ENCODE measurements at places on chromosomes 12 and 14.

DNA sequence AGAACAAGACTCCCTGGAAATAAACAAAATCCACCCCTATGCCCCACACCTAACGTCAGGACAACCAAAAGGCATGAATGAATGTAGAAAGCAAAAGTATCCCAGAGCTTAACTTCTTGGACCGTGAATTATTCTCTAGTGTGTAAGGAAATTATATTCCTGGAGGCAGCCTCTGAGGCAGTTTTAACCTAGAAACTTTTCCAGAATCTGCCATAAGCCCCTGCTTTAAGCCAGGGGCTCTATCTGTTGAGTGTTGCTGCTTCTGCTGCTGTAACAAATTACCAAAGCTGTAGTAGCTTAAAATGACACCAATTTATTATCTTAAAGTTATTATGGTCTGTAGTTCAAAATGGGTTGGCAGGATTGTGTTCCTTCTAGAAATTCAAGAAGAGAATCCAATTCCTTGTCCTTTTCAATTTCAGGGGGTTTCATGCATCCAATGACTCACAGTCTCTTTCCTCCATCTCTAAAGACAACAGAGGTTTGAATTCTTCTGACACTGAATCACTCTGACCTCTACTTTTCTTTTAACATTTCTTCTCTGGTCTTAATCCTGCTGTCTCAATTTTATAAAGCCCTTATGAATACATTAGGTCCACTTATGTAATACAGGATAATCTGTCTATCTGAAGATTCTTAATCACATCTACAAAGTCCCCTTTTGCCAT is 242.7 kb downstream of the ATXN7L3B start:
- no peak for DNase-seq

DNA sequence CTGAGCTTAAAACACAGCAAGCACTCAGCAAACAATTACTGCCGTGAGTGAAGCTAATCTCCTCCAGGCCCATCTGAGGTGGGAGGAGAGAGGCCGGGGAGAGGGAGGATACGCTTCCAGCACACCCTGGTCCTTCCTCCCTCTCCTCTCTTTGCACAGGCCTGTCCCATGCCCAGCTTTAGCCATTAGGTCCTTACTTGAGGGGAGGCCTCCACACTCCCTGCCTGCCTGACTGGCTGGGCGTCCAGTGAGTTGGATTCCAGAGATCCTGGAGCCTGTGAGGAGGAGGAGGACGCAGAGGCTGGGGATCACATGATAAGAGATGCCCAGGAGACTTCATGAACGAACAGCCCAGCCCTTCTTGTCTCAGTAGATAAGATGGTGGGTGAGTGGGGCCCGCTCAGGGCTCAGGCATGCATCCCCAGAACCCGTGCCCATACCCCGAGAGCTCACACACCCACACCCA is 65.1 kb upstream of the NCOR2 start:
- DNase-seq: no peak

DNA sequence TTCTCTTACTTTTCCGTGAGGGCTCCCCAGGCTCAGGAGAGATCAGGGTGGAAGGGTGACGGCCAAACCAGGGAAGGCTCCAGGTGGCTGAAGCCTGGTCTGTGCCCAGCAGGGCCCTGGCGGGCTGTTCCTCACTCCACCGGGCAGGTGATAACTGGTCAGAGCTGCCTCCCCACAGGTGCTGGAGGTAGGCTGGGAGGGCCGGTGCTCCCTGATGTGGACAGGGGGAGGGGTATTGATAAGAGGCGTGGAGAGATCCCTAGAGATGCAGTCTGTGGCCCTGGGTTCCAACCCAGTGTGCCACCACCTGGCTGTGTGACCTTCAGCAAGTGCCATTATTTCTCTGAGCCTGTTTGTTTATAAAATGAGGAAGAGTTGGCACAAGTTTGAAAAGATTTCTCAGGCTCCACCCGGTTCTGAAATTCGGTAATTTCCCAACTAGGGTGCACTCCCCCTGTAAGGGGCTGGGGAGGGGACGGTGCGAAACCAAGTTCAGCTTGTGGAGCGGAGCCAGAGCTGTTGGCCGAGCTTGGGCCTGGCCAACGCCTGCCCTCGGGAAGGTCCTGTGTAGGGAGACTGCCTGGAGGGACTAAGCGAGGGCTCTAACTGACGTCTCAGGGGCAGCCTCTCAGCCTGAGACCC is 1.0 kb upstream of the NR4A1 start:
- DNase-seq: no peak

DNA sequence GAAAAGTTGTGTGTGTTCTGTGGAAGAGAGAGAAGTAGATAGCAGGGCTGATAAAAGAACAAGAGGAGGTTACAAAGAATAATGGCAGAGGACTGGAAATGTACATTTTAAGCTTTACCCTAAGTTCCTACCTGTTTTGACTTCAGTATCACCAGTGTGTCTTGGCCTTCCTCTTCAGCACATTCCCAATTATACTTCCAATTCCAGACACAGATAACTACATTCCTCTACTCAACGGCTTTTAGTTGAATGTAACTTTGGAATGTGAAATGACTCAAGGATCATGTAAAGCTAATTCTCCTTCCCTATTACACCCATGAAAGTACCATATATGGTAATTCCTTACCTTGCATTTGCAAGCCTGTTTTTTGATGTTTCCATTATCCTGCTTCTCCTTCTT is 5.0 kb downstream of the MGST1 start:
- no peak for DNase-seq

- DNase-seq: no peak
Measured at GRCh38 chr12:39012870-39013269, 107.5 kb upstream of the CPNE8 start.

DNA sequence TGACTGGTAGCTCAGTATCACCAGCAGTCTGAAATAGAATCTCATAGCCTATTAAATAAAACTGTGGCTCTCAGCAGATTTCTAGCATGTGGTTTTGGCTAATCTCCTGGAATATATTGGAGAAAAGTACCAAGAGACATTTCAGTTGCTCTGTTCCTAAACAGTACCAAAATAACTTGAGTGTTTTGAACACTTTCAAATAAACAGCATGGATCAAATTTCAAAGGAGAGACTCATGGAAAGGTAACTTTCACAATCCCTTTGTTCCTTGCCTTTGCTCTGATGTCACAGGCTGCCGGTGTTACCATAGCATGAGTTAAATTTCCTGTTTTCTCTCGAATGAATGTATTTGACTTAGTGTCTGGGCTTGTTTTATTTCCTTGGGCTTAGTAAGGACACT is 3.4 kb downstream of the ARG2 start:
- DNase-seq: no peak

DNA sequence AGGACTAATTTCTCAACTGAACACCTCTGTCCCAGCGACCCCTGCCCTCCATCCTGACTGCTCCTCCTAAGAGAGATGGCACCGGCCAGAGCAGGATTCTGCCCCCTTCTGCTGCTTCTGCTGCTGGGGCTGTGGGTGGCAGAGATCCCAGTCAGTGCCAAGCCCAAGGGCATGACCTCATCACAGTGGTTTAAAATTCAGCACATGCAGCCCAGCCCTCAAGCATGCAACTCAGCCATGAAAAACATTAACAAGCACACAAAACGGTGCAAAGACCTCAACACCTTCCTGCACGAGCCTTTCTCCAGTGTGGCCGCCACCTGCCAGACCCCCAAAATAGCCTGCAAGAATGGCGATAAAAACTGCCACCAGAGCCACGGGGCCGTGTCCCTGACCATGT is 756 bp downstream of the RNASE7 start:
- DNase-seq: no peak

- DNase-seq: no peak
Measured at GRCh38 chr12:71704920-71705319, 19.0 kb downstream of the TMEM19 start.

- DNase-seq: no peak
Measured at GRCh38 chr12:56042843-56043242, 1.1 kb downstream of the RPS26 start.

DNA sequence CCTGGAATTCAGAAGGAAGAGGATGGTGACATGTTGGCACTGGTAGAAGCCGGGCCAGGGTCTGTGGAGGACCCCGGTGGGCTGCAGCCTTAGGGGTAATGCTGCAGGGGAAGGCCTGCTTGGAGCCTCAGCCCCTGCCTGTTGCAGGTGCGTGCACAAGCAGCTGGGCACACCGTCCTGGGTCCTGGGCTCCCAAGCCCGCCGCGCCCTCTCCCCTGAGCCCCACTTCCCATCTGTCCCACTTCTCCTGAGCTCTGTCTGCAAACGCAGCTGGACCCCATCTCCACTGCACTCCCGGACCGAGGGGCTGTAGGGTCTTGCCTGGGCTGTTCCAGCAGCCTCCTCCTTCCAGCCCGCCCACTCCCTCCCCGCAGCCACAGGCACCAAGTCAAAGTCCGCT is 116.8 kb downstream of the GLT1D1 start:
- DNase-seq: no peak

DNA sequence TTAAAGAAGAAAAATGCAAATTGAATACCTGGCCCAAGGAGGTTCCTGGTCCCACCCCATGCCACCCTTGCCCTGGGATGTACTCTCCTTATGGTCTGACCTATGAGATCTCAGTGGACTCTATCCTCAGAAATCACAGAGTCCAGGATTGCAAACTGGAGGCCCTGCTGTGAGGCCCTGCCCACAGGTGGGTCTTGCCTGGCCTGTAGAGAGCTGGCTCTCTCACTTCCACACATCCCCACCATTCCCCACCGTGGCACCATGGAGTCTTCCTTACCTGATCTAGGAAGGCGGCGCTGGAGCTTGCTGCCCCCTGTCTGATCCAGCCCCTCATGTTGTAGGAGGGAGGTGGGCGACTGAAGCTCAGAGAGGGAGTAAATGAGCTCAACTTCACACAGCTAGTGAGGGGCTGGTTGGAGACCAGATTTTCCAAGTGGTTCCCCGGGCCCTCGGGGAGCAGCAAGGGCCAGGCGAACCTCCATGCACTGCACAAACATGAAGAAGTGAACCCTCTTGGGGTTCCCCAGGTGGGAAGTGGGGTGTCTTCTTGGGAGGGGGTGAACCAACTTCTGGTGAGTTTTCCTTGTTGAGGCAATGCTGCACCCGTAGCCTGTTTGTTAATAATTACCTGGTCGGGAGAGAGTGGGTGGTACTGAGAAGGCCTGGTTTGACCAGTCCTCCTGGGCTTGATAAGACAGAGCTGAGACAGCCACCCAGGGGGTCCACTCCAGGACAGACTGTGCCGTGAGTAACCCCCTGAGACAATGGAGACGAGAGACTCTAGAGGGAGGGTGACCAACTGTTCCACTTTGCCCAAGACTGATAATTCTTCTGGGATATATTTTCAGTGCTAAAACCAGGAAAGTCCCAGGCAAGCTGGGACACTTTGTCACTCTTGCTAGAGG is at the start of gene SERPINA4:
Gene SERPINA4 (plus strand): TSS at position 692 of the 905 bp plus-strand sequence. CDS start 2,041 bp downstream, outside the sequence.
- no peak for DNase-seq

DNA sequence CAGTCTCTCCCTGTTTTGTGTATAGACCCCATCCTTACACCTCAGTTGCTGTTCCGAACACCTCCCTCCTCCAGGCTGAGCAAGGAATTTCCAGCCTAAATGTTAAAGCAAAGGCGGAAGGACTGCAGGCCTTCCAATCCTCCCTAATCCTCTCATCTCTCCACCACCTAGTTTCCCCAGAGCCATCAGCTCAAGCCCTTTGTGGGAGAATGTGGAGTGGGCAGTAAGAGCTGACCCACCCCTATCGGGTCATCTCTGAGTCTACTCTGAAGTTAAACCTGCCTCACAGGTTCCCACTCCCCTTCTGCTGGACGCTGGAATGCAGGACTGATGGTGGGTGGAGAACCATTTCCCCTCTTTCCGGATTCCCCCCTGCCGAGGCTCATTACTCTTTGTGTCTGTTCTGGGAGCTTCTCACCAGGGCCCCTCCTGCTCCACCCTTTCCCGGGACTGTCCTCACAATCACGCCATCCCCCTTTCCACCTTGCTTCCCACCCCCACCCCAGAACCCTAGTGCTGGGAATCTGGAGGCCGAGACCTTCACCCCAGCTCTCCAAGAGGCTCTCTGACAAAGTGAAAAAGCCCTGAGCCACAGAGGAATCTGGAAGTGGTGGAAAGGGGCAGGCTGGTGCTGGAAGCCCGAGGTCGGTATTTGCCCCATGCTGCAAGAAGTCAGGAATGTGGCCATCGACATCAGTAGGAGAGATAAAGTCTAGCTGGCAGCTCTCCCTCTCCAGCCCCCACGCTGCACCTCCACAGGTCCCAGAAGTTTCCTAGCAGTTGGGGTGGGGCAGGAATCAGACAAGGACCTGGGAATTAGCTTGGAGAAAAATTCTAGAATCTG is 3.3 kb upstream of the KRT18 start:
- no peak for DNase-seq

- no peak for DNase-seq
Measured at GRCh38 chr12:107395817-107396216, 289.8 kb upstream of the PWP1 start.

- DNase-seq: no peak
Measured at GRCh38 chr14:68440820-68441219, 352.0 kb downstream of the ZFP36L1 start.

- DNase-seq: no peak
Measured at GRCh38 chr14:54804538-54805041, 98.0 kb downstream of the GCH1 start.

- no peak for DNase-seq
Measured at GRCh38 chr12:95640516-95640915, 89.2 kb upstream of the USP44 start.

DNA sequence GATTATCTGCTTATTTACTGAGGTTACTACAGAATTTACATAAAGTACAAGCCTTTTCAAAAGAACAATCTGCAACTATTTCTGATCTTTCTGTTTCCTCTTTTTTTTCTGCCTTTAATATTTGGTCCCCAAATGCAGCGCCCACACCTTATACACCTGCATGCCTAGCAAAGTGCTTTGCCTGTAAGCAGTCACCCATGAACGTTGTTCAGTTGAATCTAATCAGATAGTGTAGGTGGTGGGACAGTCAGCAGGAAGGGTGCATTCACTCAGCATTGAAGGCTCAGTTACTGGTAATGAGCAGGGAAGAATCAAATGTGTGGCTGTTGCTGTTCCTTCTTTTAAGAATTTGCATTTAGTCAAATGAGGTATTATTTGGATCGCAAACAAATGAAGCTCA is 108.4 kb downstream of the GPR135 start:
- DNase-seq: no peak

DNA sequence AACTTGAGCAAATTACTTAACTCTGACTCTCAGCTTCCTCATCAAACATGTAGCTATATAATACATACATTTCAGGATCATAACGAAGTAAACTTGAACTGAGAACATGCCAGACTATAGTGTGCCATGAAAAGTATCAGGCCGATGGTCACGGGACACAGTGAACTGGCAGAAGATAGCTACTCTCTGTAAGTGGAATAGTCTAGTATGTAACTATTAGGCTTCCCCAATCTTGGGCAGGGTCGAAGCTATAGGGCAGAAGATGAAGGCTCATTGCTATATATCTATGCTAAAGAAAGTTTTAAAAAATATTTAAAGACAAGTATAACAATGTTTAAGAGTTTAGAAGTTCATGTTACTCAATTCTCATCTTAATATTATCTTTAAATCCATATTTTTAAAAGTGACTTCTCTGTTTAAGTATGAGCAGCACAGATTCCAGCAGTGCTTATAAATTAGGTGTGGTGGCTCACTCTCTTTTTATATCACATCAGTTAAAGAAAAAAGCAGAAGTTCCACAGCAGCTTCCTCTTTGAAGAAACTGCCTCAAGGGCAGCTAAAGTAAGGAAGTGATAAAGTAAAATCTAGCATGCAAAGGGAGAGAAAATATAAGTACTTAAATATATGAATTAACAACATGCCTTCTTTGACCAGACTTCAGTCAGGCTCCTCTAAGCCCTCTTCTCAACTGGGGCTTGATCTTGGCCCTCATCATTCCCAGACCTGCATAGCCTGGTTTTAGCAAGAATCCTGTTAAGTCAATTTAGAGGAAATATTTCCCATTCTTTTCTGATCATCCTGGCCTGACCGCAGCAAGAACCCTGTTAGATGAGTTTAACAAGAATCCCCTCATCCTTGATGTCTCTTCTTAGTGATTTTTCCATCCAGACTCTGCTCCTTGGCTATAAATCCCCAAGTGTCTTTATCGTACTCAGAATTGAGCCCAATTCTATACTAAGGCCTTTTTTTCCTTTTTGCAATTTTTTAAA is 8.4 kb upstream of the GLIPR1 start:
- DNase-seq: no peak

All from iPS DF 6.9 (cell line).